NCI-H1436 treated with DMSO at 0.1 percent for 48 hours (cell line): ENCODE measurements at places on chromosomes 12 and 14.

DNA sequence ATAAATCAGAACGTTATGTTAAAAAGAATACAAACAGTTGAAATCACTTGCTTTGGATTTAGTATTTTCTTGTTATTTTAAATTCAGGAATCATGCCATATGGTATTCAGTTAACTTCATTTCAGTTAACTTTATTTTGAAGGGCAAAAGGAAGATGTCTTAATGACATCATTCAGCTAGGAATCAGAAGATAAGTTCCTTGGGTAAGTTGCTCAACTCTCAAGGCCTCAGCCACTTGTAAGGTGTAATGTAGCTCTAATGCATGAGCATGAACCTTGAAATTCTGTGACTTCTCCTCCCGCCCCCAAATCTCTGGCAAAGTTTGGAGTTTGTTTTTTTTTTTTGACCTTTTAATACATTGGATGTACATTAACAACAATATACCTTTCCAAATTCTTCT, 42.6 kb downstream of the FRS2 start:
- no peak for DNase-seq

- DNase-seq: no peak
Measured at GRCh38 chr12:81874586-81874985, 115.4 kb upstream of the PPFIA2 start.

- DNase-seq: no peak
Measured at GRCh38 chr12:133203344-133204263, 22.3 kb downstream of the ZNF268 start.

- DNase-seq: no peak
Measured at GRCh38 chr12:67442347-67442841, 173.2 kb downstream of the CAND1 start.

DNA sequence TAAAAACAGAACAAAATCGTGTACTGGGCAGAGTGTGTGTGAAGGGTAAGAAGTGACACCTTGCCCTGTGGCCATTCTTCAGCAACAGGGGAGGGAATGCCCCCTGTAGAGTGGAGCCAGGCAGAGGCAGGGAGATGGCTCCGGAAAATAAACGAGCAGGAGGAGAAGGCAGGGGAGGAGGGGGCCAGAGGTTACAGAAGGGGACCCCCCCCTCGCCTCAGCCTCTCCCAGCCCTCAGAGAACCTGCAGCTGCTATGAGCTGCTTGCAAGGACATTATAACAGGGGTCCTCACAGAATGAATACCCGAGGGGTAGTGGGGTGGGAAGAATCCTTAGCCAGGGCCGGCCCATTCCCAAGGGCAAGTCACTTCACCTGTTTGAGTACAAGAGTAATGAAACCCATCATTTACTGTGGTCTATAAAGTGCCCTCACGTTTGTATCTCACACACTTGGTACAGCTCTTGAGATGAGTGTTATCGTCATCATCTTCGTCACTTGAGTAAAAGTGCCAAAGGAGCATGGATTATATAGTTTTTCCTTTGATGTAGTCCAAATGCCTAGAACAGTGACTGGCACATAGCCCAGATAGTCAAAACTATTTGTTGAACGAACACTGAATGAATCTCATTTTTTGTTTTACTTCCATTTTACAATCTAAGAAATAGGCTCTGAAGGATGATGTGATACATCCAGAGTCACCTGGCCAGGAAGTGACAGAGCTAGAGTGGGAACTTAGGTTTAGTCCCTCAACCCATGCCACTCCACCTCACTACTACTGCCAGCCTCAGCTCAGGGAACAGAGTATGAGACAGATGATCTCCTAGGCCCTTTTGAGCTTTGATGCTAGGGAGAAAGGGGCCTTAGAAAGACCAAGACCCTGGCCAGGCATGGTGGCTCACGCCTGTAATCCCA, 14.5 kb downstream of the SCNN1A start:
- no peak for DNase-seq

DNA sequence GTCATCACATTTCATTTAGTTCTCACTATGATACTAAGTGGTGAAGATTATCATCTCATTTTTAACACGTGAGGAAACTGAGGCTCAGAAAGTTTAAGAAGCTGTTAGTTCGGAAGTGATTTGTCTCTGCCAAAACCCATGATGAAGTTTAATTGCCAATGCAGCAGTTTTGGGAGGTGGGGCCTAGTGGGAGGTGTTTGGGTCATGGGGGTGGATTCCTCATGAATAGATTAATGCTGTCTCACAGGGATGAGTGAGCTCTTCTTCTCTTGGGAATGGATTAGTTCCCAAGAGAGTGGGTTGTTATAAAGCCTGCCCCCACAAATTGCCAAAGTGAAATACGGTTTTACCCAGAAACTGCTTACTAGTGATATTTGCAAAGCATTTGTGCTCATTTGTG, 91.5 kb upstream of the IGF1 start:
- DNase-seq: no peak

- DNase-seq: no peak
Measured at GRCh38 chr12:51390457-51390856, 749 bp downstream of the GALNT6 start.

- no peak for DNase-seq
Measured at GRCh38 chr12:26135010-26135420, 10.2 kb upstream of the BHLHE41 start.
